ENCODE measurements at places on chromosomes 16 and 17. TPM values are rescaled to one million over a fixed set of nuclear protein-coding genes. Genes with fewer than 3 reads are reported as not detected.

DNA sequence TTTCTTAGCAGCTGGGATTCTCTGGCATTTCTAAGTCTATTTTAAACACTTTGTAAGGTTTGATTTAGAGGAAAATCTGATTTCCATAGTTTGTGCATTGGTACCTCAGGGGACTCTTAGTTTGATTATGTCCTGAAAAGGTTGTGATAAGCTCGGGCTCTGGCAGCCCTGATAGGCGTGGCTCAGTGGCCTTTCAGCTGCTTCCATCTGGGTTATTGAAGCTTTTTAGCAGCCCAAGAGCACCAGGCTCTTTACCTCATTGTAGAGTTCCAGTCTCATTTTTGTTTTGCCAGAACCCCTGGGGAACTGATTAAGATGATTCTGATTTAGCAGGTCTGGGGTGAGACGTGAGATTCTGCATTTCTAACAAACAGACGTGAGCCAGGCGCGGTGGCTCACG lies 412.3 kb downstream of the XYLT1 start:
- no peak for DNase-seq

DNA sequence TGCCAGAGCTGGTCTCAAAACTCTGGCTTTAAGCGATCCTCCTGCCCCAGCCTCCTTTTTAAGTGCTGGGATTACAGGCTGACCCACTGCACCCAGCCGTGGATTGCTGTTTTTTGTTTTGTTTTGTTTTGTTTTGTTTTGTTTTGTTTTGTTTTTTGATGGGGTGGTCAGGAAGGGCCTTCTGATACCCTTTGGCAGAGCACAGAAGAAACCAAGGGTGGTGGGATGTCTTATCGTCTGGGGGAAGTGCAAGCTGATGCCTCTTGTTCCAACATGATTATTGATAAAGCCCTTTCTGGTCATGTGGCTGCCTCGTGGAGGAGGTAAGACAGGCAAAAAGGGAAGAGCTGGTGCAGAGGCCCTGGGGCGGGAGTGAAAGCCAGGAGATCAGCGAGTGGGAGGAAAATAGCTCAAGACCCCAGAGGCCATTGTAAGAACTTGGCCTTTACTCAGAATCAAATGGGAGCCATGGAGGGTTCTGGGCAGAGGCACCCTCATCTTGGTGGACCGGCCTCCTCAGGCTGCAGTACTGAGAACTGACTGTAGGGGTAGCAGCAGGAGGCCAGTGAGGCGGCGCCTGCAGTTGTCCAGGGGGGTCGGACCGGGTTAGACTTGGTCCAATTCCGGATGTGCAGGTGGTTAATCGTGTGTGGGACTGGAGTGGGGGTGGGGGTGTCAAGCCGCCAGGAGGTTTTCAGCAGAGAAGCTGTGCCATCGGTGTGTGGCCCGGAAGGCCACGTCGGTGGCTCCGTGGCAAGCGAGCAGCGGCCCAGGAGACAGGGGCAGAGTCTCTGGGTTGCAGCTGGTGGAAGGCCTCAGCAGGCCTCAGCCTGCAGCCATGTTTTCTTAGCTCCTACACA lies 84.4 kb upstream of the GSE1 start:
- no peak for DNase-seq

DNA sequence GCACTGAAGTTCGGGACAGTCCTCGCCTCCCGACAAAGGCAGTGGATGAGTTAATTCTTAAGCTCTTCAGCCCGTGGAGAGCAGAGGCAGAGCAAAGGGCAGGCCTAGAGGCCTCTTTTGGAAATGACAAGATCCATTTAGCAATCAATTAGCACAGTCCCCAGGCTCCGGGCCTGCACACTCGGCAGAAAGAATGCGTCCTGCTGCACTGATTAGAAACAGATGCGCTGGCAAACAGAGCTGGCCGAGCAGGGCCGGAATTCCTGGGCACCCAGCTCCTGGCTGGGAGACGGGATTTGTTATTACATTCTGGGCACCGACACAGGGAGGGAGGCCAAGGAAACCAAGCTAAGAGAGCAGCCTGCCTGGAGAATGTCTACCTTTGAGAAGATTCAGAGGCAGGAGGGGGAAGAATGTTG lies 162.9 kb downstream of the COPRS start:
- no peak for DNase-seq

Gene DPEP3
- total RNA-seq: not detected

Gene SMIM36
- total RNA-seq: not detected

Gene MEIOC
- total RNA-seq: 0.24 TPM

Gene ABAT
- 6.0 TPM for total RNA-seq

Gene CCDC40
- total RNA-seq: 2.1 TPM

Measured in foreskin keratinocyte (primary cell).